Thymus (tissue), 14 donors: ENCODE measurements at places on chromosomes 6 and 20.

- no peak for DNase-seq
Measured at GRCh38 chr6:62354261-62354660, 68.2 kb upstream of the KHDRBS2 start.

DNA sequence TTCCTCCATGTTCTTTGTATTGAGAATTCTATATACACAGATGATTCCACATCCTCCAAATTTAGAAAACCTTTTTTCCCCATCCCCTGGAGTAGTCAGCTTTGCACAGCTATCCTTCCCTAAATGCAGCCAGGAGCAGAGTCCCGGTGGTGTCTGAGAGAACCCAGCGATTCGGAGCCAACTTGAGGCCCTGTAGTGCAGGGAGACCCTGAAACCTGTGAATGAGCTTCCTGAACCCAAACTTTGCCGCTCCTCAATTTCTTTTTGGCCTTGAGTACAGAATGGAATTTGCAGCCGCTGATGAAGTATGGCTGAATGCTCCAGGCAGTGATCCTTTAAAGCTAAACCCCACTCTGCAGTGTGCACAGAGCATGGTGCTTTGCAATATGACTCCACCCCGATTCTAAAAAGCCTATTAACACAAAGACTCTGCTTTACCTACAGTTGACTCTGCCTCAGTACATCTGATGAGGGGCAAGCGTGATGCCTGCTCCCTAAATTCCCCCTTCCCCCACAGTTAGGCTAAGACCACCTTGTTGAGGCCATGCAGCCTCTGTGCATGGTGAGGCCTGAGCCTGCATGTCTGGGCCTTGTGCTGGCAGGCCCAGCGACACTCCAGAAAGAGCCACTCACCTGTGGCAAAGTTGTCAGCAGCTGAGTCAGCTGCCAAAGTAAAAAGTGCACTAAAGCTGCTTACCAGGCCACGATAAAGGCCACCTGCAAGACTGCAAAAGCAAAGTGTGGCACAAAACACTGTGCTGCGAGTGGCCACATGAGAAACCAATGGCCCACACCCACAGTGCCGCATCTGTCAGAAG, 82.1 kb downstream of the PLEKHG1 start:
- DNase-seq: no peak

DNA sequence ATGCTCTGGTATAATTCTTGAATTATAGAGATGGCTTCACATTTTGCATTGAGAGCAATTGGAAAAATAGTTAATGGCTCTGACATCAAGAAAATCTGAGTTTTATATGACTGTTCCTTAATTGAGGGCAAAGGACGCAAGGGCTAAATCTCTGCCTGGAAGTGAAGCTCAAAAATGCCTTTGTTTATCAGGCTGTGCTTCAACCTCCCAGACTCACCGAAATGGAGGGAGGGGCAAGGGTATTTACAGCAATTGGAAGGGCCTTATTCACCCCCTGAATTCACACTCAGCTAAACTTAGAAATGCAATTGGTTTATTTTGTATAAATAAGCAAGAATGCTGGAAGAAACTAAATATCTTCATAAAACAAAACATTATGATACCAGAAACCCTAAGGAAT, 737.2 kb upstream of the MMS22L start:
- DNase-seq: no peak

DNA sequence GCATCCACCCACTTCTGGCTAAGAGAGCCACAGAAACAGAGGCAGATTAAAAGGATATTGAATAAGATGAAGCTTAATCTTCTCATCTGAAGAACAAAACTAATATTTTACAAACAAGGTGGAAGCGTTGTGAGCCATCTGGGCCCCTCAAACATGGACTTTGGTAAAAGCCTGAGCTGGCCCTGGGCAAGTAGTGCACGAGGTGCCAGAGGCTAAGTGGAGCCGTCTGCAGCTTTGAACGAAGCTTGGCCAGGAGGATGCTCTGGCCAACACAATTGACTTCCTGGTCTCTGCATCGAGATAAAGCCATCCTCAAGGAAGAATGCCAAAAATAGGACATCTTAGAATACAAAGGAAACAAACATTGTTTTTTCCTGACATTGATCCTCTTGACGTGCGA, 53.2 kb upstream of the PLEKHG1 start:
- DNase-seq: no peak
